ENCODE measurements at places on chromosomes 16 and 17.

DNA sequence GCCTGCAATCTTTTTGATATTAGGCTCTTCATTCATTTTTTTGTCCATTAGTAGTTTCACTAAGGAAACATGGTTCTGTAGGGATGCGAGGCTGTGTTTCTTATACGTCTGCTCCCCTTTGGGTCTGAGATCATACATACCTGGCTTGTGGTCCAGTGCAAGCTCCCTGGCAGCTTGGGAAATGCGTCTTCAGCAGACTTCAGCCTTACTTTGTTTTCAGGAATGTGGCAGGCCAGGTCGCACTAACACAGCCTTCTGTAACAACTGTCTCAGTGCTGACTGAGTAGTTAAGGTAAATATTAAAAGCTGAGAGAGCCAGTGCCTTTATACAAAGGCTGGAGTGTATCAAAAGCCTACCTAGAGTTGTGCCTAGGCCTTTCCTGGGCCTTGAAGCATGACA is 970.5 kb upstream of the EEF2KMT start:
- DNase-seq = no peak
- no peaks in the 10 kb centered on the region for H3K36me3 ChIP-seq
- no peaks in the 10 kb centered on the region for H3K27me3 ChIP-seq
- no peak overlapping the region for H3K4me3 ChIP-seq

- H3K27me3 ChIP-seq = peaks cover 100% of the 10 kb centered on the region
- no peak for DNase-seq
- H3K36me3 ChIP-seq = no peaks in the 10 kb centered on the region
- H3K4me3 ChIP-seq = no peak overlapping the region
Measured at GRCh38 chr17:34581446-34582184, 2.2 kb downstream of the TMEM132E start.

GRCh38 chr16:69105501-69106361 is at the start of gene HAS3:
HAS3 (plus strand) TSS chr16:69105653; CDS start chr16:69109396, 3,743 bp downstream.
- peaks cover 79% of the 10 kb centered on the region for H3K27me3 ChIP-seq
- H3K27ac ChIP-seq = no peak within 1 kb of the TSS
- H3K4me3 ChIP-seq = peak within 1 kb of the TSS; percentile 81
- peak; percentile 57 for DNase-seq
- peaks cover 20% of the 10 kb centered on the region for H3K4me1 ChIP-seq
- peaks cover 3% of the 10 kb centered on the region for H3K36me3 ChIP-seq

- peaks cover 30% of the 10 kb centered on the region for H3K4me1 ChIP-seq
- peaks cover 8% of the 10 kb centered on the region for H3K27me3 ChIP-seq
- H3K36me3 ChIP-seq = peaks cover 3% of the 10 kb centered on the region
- peak; percentile 84 for DNase-seq
- peak overlapping the region; percentile 86 for H3K27ac ChIP-seq
Measured at GRCh38 chr17:37490022-37490587, 414 bp downstream of the DUSP14 start.

DNA sequence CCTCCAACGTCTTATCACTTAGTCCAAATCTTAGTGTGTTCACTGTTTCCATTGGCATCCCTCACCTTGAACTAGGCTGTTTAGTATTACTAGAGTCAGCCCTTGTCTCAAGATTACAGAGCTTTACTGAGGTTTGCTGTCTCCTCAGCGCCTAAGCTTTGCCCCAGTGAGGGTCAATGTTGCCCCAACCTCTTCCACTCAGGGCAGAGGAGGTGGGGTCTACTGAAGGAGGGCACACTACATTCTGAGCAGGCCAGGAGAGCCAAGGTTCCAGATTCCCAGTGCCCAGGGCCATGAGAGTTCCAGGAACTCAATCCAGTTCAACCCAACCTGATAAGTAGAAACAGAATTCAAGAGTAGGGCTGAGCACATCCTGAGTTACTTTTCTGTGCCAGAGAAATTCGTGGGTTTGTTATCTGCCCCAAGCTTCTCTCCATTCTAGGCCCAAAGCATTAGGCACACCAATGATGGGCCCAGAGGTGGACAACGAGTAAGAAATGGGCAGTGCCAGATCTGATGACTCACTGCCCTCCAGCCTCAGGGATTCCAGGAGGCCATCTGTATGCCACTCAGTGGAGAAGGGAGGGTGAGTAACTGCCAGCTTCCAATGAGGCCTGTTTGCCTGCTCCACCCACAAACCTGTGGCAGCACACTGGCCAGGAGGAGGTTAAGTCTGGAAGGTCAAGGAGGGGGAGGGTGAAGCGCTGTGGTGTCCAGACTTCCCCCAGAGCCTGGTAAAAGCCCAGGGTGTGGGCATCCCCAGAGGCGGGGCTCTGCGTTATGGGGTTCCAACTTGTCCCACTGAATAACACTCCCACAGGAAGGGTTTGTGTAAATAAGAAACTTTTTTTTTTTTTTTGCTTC is 8.2 kb downstream of the TUBG2 start:
- peaks cover 4% of the 10 kb centered on the region for H3K36me3 ChIP-seq
- DNase-seq = no peak
- peaks cover 51% of the 10 kb centered on the region for H3K27me3 ChIP-seq
- no peak overlapping the region for H3K4me3 ChIP-seq
- H3K4me1 ChIP-seq = peaks cover 18% of the 10 kb centered on the region

DNA sequence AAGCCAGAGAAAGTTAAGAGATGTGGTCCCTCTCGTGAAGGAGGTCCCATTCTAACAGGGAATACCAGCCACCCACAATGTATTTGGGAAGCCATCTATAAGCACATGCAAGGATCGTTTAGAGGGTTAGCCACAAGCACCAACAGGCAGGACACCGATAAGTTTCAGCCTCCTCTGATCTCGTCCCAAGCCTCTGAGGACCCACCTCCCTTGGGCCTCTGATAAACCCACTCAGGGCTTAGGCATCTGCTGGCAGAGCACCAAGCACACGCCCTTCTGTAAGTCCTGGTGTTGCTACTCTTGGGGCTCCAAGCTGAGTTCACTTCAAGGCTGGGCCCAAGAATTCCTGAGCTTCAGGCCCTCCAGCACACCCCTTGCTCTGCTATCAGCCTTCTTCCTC is 5.4 kb upstream of the PNPO start:
- peaks cover 9% of the 10 kb centered on the region for H3K4me1 ChIP-seq
- no peak for DNase-seq
- H3K4me3 ChIP-seq = no peak overlapping the region
- peaks cover 5% of the 10 kb centered on the region for H3K36me3 ChIP-seq
- H3K27ac ChIP-seq = no peak overlapping the region

DNA sequence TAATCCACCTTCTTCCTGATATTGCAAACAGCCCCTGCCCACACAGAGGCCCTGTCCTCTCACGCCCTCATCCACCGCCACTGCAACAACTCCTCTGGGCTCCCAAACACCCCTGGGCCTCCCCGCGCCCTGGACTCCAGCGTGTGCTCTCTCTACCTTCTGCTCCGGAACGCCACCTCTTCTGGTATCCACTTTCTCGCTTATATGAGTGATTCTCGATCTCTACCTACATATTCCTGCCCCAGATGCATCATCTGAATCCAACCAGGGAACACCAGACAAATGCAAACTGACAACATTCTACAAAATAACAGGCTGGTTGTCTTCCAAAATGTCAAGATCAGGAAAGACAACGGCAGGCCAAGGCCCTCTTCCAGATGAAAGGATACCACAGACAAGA is 19.0 kb downstream of the CAMKK1 start:
- no peak for DNase-seq
- peaks cover 1% of the 10 kb centered on the region for H3K36me3 ChIP-seq
- H3K27ac ChIP-seq = no peak overlapping the region
- no peaks in the 10 kb centered on the region for H3K27me3 ChIP-seq

DNA sequence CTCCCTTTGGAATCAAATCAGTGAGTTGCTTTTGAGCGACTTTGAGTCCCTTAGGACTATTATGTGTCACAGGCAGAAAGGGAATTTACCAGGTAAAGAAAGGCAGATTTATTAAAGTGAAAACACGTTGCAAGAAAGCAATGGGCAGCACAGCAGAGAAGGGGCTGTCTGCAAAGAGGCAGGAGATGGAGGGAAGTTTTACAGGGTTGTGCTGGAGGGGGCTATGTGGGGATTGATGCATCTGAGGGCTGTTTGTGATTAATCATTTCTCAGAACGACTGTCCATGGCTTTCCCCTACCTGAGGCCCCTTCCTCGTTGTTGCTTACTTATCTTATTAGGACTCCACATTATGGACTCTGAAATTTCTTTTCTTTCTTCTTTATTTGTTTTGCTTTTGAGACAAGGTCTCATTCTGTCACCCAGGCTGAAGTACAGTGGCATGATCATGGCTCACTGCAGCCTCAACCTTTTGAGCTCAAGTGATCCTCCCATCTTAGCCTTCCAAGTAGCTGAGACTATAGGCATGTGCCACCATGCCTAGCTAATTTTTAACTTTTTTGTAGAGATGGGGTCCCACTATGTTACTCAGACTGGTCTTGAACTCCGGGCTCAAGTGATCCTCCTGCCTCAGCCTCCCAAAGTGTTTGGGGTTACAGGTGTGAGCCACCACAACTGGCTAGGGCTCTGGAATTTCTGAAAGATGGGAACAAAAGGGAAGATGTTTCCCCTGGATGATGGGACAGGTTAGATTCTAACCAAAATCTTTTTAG is 5.5 kb downstream of the WWP2 start:
- peaks cover 11% of the 10 kb centered on the region for H3K36me3 ChIP-seq
- H3K27me3 ChIP-seq = no peaks in the 10 kb centered on the region
- peaks cover 33% of the 10 kb centered on the region for H3K4me1 ChIP-seq

DNA sequence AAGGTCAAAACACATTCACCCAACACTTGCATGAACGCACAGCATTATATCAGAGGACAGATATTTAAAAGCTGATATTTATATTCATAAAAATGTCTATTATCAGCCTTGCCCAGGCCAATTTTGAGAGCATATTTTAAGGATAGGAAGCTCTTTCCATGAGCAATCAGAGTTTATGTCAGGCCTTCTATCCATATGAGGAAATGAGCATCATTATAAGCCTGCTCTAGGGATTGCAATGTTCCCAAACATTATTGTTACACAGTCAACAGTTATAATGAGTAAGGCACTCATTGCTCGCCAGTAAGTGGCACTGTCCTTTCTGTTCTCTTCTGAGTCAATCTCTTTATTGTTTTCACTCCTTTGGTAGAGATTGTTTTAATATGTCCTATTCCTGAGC is 37.7 kb upstream of the DYNLRB2 start:
- H3K4me1 ChIP-seq = no peaks in the 10 kb centered on the region
- H3K36me3 ChIP-seq = no peaks in the 10 kb centered on the region
- H3K27ac ChIP-seq = no peak overlapping the region
- no peak for DNase-seq
- peaks cover 3% of the 10 kb centered on the region for H3K27me3 ChIP-seq
- H3K4me3 ChIP-seq = no peak overlapping the region

DNA sequence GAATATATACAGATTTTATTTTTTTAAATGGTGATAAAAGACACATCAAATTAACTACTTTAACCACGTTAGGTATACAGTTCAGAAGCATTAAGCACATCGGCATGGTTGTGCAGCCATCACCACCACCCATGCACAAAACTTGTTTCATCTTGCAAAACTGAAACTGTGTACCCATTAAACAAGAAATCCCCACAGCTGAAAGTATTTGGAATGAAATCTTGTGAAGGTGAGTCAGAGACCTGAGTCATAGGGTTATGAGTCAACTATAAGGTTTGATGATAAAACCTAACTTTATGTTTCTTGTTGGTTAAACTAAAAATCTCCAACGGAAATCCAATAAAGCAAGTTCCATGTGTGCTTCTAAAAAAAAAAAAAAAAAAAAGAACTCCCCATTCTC is 561.6 kb upstream of the PSMD7 start:
- H3K27me3 ChIP-seq = no peaks in the 10 kb centered on the region
- no peaks in the 10 kb centered on the region for H3K36me3 ChIP-seq
- H3K27ac ChIP-seq = no peak overlapping the region
- no peaks in the 10 kb centered on the region for H3K4me1 ChIP-seq
- DNase-seq = no peak

GRCh38 chr17:7403043-7403726 is 712 bp downstream of the TMEM256 start:
- peaks cover 5% of the 10 kb centered on the region for H3K36me3 ChIP-seq
- H3K27ac ChIP-seq = peak overlapping the region; percentile 92
- H3K4me1 ChIP-seq = peaks cover 19% of the 10 kb centered on the region
- H3K4me3 ChIP-seq = peak overlapping the region; percentile 95
- peaks cover 39% of the 10 kb centered on the region for H3K27me3 ChIP-seq
- peak; percentile 60 for DNase-seq
